ENCODE measurements at places on chromosomes 2 and 18.
A peak's percentile ranks its signal among the peaks of the same experiment; 100 is the strongest.

GRCh38 chr2:202109737-202110184 is 36.7 kb downstream of the KIAA2012 start:
- peak; percentile 33 for DNase-seq

- no peak for DNase-seq
These were observed 32.1 kb upstream of the SH3BP4 start for GRCh38 chr2:234919711-234920110.

GRCh38 chr2:150230004-150230403 is 257.5 kb downstream of the RND3 start:
- DNase-seq, result no peak

DNA sequence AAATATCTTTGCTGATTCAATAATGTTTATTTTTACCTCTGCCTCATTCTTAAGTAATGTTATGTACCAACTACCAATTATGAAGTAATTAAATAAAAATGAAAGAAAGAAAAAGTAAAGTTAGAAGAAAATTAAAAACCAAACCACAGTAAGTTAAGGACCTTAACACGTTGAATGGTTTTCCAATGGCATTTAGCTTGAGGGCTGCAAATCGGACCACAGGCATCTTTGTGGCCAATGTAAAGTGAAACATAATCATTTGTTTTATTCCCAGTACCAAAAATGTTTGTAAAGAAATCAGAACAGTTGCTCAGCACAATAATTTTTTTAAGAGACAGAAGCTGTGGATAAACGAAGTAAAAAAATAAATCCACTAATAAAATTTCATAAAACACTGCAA is 1455.5 kb upstream of the ZEB2 start:
- DNase-seq, result peak; percentile 28

DNA sequence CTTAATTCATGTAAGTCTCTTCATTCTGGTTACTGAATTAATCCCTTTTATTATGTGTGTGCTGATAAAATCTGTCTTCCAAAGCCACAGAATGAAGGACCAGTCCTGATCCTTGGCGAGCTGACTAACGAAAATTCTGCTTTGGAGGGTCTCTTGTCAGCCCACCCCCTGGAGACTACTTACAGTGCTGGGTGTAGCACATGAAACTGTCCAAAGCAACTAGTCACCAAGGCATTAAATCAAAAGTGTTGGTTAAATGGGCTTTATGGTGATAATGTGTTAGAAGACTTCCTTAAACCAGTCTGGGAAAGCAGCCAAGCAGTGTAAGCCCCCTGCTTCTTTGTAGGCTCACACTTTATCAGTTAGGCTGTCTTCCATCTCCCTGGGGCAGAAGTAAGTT is 420.2 kb downstream of the SUCLG1 start:
- no peak for DNase-seq

DNA sequence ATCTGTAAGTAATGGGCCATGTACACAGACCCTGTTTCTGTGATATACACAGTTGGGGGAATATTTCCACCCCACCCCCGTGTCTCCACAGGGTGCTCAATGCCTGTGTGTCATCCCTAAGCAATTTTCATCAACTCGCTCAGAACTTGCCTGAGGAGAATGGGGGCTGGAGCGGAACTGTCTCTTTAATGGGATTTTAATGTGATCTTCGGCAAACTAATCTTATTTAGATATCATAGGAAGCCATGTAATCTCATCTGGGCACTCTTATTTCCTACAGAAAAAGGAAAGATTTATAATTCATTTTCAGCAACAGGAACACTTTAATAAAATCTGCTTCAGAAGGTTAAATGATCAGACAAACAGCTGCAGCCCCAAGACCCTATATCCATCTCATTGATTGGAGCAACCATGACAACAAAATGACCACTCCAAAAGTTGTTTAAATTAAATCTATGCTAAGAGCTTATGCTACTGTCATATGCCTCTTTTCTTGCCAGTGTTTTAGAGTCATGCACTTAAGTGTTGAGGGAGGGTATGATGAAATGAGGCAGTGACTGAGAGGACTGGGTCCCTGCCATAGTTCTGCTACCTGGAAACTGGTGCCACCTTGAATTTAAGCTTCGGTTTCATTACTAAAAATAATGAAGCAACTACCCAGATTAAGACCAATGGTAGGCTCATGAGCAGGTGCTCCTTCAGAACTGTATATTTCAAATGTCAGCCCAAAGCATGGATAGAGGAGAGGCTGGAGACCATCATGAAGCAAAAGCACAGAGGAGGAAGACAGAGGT is 183.1 kb upstream of the DDX18 start:
- DNase-seq, result no peak

DNA sequence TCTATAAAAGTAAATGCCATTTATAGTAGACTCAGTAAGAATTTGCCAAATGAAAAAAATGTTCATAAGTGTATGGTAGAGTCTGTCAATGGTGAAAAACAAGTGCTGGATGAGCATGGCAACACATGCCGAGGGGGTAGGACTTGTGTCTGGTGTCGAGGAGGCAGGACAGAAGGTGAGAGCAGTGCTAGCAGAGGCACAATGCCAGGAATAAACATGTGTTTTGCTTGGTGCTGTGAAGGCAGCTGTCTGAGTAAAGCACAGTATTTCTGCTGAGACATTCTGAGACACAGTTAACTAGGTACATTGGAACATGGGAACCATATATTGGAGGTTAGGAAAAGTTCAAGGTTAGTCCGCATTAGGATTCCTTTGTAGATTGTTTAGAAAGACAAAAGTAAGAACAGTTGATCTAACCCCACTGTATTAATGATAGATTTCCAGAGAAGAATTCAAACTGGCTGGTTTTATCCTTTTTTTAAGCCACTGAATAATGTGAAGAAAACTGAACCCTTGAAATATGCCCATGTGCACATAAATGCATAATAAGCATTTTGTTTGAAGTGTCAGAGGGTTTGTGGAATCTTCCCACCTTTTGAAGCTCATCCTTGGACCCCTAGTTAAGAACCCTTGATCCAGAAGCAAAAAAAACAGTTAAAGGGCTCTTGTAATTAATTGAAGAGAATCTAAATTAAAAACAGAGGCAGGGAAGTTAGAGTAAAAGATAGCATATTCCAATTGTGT is 7.1 kb downstream of the RBM45 start:
- DNase-seq, result no peak

- peak; percentile 66 for DNase-seq
These were observed 44.1 kb downstream of the ATOH8 start for GRCh38 chr2:85797921-85798320.

DNA sequence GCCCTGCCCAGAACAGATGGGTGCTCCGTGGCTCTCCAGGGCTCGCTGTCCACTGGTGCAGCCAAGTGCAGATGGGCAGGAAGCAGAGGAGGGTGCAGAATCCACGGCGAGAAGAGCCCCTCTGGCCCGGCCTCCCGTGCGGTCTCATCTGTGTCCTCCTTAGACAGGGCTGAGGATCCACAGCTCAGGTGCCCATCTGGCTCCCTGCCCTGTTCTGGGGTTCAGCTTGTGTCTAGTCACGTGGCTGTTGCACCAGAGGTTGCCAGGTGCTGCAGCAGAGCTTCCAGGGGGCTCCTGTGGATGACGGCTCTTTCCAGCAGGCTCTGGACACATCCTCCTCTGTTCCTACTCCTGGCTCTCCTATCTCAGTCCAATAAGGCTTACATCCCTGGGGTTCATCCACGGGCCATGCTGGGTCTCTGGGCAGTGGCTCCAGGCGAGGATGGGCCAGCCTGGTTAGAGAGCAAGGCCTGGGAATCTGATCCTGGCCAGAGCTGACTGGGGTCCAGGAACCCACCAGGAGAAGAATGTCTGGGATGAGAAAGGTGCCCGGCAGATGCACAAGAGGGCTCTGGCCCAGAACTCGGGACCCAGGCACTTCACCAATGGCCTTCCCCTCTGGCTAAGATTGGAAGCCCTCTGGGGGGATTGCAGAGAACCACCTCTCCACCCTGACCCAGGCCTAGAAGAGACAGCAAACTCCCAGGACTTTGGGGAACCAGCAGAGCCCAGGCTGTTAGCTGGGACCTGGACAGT is 116.3 kb upstream of the ID2 start:
- DNase-seq, result no peak

GRCh38 chr2:235638541-235639427 is 144.9 kb downstream of the AGAP1 start:
- DNase-seq, result no peak

GRCh38 chr2:82494739-82495138 is 1964.3 kb downstream of the SUCLG1 start:
- no peak for DNase-seq

DNA sequence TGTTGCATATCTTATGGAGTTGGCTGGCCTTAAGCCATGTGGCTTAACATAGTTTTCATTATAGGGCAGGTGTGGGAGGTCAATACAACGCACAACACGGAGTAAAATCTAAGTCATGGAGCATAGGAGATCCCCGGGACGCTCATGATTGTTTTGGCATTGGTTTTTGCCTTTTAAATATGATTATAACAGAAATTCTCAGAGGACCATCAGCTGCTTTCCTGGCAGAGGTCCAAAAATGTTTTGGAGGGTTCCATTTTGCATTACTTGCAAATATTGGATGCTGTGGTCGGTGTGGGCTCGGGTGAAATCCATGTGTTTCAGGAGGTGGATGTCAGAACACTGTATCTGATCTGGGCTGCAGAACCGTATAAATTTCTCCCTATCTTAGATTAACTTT is 3.4 kb downstream of the NCOA1 start:
- DNase-seq, result no peak

- DNase-seq, result no peak
These were observed 2.1 kb upstream of the PID1 start for GRCh38 chr2:229273006-229273722.

DNA sequence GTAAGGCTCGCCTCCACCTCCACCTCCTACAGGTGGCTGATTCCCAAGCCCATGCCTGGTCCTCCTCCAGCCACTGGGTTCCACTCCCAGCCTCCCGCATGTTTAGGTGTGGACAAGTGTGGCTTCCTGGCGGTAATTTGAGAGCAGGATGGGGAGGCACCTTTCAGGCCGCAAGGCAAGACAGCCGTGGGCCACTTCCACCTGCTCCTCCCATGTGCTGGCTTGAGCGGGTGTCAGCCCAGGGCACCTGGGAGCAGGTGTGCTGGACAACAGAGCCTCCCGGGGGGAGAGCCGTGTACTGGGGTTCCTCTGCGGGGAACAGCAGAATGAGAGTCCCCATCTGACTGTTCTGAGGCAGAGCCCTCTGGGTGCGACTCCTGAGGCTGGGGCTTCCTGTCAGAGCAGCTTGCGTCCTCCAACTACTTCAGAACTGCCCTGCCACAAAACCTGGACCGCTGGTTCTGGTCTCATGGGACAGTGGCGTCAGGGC is 83.9 kb downstream of the TPO start:
- DNase-seq, result no peak

DNA sequence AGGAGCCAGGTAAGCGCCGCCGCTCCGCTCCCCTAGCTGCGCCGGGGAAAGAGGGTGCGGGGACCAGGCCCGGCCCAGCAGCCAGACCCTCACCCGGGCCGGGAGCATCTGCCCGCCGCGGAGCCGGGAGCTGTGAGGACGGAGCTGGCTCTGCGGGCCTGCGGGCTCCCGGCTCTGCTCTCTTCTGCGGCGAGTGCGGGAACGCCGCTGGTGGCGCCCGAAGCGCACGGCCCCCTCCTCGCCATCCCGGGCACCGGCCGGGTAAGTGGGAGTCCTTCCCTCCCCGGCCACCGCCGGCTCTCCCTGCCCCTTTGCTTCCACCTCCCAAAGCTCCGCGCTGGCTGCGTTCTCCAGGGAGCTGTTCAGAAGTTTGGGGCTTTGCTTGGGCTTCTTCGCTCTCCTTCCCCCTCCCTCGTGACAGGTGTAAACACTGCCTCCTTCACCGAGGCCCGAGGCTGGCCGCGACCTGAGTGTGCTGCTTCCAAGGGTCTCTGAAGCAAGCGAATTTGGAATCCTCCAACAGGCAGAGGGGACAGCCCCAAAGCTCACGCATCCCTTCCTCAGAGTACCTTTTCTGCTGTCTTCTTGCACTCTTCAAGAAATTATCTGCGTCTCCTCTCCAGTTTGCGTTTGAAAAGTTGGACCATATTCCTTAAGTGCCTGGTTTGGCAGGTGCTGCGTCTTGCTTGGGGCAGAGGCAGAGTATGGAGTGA is 632 bp downstream of the AFTPH start:
- peak; percentile 61 for DNase-seq

DNA sequence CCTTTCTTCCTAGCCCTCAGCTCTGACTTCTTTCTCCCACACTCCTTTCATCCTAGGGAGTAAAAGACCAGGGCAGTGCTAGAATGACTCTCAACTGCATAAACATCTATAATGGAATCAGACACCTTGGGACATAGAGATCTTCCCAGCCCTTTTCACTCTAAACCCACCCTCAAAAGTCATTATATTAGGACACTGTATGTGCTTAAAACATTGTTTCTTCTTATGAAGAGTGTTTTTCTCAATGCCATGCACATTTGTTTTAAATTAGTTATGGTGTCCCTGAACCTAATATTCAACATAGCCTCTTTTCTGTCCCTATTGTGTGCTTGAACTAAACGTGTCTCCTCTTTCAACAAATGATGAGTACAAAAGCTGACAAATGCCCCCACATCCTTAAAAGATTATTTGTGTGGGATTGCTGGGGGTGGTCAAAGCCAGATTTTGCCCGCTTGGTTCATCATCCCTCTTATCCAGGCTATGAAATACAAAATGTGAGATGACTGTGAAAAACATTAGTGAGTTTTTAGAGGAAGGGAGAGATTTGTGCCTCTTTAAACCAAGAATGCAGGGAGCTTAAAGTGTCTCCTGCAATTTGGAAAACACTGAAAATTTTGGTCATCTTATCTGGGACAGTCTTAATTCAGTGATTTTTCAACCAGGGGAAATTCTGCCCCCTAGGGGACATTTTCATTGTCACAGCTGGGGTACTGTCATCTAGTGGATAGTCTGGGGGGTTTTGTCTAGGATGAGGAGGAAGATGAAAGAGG is 29.0 kb downstream of the SERPINB5 start:
- peak; percentile 66 for DNase-seq

DNA sequence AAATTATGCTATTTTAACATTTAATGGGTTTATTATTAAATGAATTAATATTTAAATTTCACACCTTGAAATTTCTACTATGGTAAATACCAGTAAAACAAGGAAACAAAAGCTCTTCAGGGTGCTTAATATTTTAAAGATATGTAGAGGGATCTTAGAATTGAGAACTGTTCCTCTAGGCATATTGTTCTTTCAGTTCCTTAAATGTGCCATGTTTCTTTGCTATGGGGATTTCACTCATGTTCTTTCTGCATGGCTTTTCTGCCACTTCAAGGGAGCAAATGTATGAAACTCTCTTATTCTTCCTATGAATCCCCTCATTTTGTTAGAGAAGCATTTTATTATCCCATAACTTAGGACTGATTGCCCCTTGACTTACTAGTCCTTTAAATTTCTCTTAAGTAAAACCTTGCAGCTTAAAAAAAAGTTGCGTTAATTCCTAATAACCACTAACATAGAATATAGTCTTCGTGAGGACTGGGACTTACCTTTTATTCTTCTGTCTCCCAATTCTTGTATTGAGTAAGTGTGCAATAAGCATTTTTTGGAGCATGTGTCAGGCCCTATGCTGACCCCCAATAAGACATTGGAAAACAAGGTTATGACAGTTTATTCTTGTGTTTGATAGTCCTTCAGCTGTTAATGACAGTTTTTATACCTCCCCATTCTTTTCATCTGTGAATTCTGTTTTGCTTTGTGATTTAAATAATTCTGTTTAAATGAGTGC is 95.7 kb downstream of the BIRC6 start:
- DNase-seq, result no peak

- DNase-seq, result no peak
These were observed 59.8 kb downstream of the MCFD2 start for GRCh38 chr2:46855805-46856204.

GRCh38 chr2:144111437-144111836 is 408.5 kb downstream of the ZEB2 start:
- DNase-seq, result peak; percentile 89

- peak; percentile 21 for DNase-seq
These were observed 278.0 kb upstream of the DSEL start for GRCh38 chr18:67794521-67794920.

All from adipocyte (in vitro differentiated cells).